ENCODE measurements at places on chromosomes 16 and 17.

DNA sequence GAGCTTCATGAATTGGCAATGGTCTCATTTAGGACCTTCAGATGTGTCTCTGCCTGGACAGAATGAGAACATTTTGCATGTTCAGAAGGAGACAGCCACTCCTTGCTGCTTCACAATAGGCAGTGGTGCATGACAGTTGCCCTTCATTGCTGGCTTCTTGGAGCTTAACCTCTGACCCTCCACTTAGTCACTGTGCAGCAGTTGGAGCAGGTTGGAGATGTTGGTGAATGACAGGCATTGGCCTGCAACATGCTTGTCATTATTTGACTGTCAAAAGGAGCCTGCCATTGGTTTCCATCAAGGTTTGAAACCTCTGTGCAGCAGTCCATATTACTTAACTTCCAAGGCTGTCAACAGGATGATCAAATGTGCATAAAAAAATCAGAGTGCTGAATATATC, 22.7 kb downstream of the FTO start:
- no peak for DNase-seq

- DNase-seq = no peak
Observed at GRCh38 chr16:86495756-86496261, 14.5 kb upstream of the FOXF1 start.

DNA sequence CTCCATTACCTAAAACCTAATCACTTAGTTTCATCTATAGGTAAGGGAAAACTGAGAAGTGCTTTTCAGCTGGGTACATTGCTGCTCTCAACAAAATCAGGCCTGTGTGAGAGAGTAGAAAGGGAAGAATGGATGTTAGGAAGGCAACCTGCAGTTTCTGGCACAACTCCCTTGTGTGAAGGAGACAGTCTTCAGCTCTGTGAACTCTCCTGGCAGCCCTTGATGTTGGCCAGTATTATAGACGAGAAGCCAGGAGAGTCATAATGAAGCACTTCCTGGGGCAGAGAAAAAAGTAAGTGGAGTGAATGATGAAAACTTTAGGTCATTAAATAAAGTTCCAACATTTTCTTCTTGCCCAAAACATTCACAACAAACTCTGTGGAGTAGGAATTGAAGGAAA, 260.1 kb downstream of the IRX3 start:
- DNase-seq = no peak

- DNase-seq = no peak
Observed at GRCh38 chr16:48597563-48598387, 12.2 kb downstream of the N4BP1 start.

DNA sequence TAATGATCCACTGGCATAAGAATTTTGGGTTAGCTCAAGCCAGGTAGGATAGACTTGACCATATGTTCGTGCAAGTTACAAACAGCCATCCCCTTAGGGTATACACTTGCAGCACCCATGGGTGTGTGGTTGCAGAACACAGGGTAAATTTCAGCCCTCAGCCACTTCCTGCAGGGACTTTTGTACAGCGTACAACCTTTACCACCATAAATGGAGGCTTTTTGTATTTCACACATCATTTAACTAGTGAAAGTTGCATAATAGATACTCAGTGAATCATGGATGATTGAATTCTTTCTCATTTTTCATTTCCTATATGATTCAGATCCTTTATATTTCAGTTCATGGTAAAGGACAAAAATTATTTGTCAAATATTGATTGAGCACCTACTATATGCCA, 473.9 kb downstream of the CDH13 start:
- DNase-seq = no peak

GRCh38 chr16:23484510-23485256, 25.6 kb downstream of the GGA2 start:
- no peak for DNase-seq

- DNase-seq = no peak
Observed at GRCh38 chr16:30186782-30187555, 3.6 kb downstream of the CORO1A start.

GRCh38 chr16:28990375-28991040, 5.7 kb downstream of the LAT start:
- no peak for DNase-seq

- DNase-seq = no peak
Observed at GRCh38 chr17:50917418-50917743, 51.2 kb upstream of the TOB1 start.

GRCh38 chr16:85573045-85573695, 40.0 kb upstream of the GSE1 start:
- no peak for DNase-seq

- no peak for DNase-seq
Observed at GRCh38 chr17:43125967-43126910, 1.1 kb upstream of the BRCA1 start.

- no peak for DNase-seq
Observed at GRCh38 chr16:89335803-89336485, 118.4 kb downstream of the ZNF778 start.

GRCh38 chr17:72470121-72470705, 349.4 kb downstream of the SOX9 start:
- DNase-seq = no peak

DNA sequence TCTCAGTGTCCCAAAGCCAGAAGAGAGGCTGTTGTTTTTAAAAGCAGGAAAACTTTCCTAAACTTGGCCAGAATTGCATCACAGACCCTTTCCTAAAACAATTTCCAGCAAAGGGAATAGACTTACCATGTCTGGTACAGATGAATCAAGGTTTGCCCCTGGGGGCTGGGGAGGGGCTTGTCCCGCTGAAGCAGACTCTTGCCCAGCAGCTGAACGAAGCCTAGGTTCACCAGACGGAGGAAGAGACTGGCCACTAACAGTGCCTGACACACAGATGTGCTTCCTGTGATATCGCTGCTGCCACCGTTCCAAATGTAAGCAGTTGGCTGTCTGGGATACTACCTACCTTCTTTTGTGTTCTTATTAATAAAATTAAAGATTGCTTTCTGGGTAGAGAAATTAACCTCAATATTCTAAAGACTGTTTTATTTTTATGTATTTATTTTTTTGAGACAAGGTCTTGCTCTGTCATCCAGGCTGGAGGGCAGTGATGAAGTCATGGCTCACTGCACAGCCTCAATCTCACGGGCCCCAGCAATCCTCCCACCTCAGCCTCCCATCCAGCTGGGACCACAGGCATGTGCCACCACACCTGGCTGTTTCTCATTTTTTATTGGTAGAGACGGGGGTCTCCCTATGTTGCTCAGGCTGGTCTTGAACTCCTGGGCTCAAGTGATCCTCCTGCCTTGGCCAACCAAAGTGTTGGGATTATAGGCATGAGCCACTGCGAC, 13.5 kb downstream of the PRCD start:
- no peak for DNase-seq

DNA sequence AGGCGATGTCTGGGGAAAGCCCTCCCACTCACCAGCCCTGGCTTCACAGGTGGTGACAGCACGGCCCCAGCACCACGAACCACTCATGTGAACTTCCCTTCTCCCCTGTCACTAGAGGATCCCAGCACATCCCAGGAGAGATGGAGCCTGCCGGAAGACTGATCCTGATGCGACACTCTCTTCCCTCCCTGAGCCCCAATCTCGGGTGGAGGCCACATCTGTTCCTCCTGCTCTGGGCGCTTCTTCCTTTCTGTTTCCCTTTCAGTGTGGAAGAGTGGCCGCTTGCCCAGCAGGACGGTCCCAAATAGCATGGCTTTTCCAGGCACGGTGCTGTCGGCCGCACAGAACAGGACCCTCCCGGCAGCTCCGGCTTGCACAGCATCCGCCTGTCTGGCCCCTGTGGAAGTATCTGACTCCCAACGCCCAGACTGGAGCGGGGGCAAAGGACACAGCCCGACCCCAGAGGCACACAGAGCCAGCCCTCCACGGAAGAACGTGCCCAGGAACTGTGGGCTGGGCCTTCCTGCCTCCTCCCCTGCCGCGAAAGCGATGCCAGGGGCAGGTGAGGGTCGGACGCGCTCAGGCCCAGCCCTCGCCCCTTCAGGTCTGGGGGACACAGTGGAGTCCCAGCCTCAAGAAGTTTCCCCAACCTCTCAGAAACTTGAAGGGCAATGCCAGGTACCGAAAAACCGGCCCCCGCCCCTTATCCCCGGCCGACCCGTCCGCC, 37.6 kb downstream of the CBFA2T3 start:
- DNase-seq = no peak

GRCh38 chr17:82734987-82735866, at the start of gene FN3K:
FN3K (plus strand) TSS chr17:82735615; CDS start chr17:82735637, 22 bp downstream.
- DNase-seq = peak; percentile 17

- no peak for DNase-seq
Observed at GRCh38 chr16:29789775-29790182, 772 bp upstream of the KIF22 start.

- DNase-seq = no peak
Observed at GRCh38 chr16:65469116-65469515, 347.3 kb upstream of the CDH11 start.

DNA sequence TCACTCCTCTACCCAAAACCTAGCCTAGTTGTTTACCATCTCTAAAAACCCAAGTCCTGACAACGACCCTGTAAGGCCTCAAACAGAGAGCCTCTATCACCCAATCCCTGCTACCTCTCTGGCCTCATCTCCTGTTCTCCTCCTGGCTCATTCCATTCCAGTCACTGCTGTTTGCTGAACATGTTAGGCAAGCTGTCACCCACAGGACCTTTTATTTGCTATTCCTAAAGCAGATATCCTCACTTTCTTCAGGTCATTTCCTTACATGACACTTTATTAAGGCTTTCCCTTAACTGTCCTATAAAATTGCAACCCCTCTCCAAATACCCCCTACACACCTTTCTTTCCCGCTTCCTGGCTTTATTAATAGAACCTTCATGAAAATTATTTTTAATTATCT, 85.1 kb downstream of the KANSL1 start:
- no peak for DNase-seq

DNA sequence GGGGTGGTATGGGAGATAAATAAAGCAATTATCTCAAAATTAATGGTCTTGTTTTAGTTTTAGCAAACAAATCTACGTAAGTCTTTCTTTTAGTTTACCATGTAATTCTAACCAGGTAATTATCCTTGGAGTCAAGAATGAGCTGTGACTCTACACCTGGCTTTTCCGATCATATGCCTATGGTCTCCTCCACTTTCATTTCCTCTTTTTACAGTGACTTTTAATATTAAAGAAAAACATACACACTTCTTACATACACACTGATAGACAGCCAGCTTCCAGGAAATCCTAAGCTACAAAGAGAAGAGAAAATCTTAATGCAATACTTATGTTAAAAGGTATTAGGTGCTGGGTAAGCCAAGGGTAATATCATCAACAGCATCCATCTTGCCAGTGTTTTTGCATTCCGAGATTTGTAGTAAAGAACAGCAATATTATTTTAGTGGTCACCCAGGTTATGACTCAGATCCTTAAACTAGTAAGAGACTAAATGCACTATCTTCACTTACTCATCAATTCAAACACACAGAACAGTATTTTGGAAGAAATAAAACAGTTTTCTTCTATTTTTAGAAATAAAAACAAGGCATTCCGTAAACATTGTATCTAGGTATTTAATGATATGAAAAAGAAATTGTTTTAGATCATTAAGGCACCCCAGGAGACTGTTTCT, 4.4 kb upstream of the IRX5 start:
- DNase-seq = peak; percentile 33

- DNase-seq = no peak
Observed at GRCh38 chr17:45156242-45156641, 5.4 kb upstream of the HEXIM2 start.

DNA sequence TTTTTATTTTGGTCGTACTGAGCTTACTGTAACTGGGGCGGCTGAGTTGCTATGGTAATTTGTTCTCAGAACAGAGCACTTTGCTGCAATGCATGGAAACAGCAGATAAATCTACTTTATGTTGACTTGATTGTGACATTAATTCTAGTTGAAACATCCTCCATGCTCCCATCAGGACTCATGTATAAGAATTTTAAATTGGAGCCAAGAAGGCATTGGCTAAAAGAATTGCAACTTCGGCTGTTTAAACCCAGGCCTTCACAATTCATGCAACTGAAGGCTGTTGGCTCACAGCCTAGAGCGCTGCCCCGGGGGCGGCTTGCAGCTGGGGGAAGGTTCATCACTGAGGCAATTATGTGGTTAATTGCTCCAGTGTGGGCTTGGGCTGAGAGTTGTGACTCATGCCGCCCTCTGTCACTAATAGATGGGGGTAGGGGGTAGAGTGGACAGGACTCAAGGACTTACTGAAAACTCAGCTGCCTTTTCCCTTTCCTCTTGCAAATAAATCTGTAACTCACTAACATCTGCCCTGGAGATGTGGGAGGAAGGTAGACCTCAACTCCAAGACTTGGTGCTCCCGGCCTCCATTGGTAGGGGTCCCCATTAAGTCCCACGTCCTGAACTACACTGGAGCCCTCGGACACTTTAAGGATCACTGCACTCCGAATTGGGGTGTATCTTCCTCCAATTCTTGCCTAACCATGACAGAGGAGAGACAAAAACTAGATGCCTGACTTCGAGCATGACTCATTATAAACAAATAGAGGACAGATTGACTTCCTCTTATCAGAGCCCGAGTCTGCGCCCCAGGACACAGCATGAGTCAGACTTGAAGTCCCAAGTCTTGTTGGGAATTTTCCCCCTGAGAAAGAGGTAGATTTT, 37.5 kb downstream of the ERCC4 start:
- peak; percentile 73 for DNase-seq

GRCh38 chr16:85853547-85854545, 45.1 kb upstream of the IRF8 start:
- DNase-seq = no peak

GRCh38 chr16:31202414-31203375, at the start of gene PYCARD:
PYCARD (minus strand) TSS chr16:31202760; CDS start chr16:31202690, 70 bp downstream.
- DNase-seq = no peak

DNA sequence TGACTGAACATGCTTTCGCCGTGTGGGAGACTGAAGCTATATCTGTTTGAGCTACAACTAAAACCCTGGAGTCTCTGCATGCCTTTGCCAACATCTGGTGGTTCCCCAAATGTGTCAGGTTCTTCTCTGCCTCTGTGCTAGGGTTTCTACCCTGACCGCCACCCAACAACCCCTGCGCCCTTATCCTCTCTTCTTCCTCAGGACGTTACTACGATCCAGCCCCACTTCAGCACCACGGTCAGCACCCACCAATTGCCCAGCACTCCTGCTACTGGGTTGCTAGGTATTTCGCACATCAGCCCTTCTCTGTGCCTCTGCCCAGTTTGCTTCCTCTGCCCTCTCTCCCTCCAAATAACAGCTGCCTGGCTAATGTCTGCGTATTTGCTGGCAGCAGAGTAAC, 106.3 kb upstream of the HSBP1 start:
- no peak for DNase-seq

DNA sequence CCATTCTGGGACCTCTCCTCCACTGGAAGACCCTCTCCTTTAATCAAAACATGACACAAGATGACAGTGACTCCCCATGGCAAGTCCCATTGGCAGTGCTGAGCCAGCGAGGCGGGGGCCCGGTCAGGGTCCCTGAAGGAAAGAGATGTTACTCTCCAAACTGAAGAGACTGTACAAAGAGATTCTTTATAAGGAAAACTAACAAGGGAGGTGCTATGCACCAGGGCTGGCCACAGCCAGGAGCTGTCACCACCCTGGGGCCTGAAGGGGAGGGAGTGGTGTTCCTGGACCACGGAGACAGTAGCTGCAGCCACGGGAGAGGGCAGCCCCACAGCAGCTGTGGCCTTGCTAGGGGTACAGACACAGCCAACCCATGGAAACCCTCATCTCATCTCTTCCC, 123.1 kb downstream of the XYLT1 start:
- no peak for DNase-seq

All from AG09309 (cell line).